Activated CD4-positive, alpha-beta T cell treated with anti-CD3 and anti-CD28 coated beads, Interleukin-2, amount 50 U/mL, for 48 hours (primary cell): ENCODE measurements at places on chromosomes 4 and X.

DNA sequence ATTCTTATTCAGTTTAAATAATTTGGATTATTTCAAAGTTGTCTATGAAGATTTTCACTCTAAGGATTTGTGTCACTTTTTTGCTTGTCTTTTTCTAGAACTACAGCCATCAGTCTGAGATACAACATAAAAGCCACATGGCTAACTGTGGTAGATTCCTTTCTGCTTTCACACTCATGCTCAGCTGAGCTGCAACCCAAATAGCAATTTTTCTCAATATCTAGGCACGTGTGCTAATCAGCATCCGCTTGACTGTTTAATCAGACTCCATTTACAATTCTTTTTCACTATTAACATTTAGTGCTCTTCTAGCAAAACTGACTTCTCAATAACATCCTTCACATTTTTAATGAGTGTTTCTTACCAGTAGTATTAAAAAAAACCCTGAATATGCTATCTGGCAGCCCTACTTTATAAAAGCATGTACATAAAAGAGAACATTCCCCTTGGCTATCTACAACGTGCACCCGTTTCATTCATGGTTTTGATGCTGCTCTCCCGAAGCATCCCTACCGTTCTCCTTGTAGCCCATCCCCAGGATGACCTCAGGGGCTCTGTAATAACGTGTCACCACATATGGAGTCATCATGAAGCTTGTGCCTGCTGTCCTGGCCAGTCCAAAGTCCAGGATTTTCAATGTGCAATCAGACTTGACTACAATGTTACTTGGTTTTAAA lies 259.2 kb downstream of the MAPK10 start:
- no peak for DNase-seq

DNA sequence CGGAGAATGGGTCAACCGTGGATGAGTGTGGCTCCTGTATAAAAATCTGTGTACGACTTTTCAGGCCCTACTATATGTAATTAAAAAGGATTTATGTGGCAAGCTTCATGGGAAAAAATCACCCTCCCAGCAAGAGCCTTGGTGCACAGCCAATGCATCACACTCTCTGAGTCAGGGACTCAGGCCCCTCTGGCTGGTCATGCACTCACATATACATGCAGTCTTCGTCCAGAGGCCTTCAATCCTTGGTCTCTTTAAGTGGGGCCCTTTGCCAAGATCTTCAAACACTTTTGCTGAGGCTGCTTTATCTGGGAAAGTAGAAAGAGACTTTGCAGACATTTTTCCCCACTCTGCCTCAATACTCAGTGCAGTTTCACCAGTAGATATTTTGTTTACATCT lies 311.4 kb upstream of the FSTL5 start:
- DNase-seq = no peak

DNA sequence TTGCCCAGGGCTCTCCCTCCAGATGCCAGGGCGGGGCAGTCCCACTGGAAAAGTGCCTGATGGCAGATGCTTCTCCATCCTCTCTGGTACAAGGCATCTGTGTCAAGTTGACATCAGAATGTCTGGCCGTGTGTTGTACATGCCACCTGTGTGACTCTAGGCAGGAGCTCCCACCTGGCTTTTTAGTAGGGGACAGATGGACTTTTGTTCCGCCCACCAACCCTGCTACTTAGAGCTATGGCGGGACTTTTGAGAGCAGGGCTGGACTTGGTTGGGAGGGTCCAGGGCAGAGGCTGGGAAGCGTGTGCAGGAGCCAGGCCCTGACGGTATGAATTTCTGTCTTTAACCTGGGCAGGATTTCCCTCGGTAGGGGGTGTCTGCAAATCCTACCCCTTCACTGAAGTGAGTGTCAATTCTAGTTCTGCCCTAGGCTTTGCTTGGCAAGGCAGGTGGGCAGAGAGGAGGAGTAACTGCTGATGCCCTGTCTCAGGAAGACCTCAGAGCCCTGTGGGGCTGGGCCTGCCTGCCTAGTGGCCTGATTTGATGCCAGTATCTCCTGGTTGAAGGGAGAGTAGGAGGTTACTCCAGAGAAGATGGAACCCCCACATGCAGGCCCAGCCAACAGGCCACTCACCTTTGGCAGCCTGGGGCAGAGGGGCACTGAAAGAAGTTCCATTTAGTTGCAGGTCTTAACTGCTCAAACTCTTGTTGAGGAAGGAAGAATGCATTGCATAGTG lies 99.1 kb downstream of the PJA1 start:
- no peak for DNase-seq

DNA sequence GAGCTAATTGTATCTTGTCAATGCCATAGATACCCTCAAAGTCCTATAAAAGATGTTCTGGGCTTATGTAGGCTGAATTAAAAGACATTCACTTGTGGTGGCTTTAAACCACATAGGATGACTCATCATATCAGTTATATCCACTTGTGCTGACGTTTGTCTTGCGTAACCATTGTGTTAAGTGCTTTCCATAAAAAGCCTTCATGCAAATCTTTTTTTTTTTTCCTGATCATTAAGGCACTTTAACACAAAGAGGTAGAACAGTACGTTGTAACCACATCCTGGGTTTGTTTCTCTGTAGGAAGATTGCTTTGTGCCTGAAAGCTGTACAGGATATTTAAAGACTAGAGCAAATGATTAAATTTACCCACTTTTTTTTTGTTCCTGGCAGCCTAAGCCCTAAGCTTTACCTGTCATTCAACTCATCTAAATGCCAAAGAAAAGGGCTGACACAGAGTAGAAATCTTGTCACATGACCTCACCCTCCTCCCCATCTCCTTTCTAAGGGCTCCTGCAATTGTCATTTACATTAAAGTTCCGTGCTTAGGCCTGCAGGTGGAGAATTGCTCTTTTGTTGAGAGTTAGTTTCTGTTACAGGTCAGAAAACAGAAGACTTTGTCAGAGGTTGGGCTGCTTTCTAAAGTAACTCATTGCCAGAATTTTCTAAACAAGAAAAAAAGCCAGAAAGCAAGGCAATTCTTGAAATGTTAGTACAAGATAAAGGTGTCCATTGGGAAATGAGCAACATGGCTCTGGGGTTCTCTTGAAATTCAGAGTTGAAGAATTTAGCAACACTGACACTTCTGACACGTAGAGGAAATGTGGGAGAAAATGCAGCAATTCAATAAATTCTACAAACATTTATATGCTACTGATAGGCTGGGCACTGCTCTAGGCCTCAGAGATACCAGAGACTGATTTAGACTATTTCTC lies 555.6 kb downstream of the PPARGC1A start:
- no peak for DNase-seq

DNA sequence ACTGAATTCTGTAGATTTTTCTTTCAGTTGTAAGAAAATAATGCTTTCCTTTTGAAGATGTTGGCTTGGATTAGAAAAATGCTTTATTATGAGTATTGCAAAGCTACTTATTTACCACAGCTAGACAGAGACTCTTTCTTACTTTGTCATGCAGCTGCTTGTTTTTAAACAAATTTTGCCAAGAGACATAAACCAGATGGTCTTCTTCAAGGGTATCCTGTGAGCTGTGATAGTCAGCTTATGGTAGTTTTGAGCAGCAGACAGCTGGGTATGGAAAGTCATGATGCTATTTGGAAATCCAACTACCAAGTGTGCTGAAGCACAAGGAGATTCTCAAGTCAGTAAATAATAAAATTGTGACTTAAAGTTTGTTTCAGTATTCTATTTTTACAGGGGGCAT lies 941.5 kb downstream of the DMD start:
- DNase-seq = no peak

DNA sequence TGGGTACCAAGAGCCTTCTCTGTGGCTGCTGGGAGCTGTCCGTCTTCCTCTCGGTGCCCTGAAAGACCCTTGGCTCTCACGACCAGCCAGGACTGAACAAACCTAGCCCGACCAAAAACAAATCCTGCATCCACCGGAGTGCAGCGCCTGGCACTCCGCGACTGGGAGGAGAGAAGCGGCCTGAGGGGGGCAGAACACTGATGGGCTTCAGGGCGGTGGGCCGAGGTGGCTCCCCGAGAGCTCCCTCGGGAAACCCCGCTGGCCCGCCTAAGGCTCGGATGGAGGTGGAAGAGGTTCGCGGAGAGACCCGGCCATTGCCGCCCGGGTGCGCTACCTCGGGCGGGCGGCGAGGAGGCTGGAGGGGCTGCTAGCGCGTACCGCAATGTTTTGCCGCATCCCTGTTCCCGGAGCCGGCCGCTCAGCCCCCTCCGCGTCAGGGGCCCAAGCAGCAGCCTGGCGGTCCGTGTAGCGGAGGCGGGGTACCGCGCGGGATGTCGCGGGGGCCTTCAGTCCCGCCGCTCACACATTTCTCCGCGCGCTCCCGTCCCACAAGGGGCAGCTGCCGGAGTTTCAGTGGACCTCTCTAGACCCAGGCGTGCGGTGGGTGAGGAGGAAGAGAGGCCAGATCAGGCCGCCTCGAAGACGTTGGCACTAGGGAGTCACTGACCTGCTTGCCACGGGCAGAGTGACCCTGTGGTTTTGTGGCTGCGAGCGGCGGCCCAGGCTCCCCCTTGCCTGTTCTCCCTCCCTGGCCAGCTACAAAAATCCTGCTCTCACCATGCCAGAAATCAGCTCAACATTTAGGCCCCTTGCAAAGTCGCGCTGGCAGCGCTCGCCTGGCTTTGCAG lies 2.2 kb downstream of the SLITRK4 start:
- DNase-seq = no peak

- no peak for DNase-seq
Observed at GRCh38 chr4:6527683-6528595, 47.0 kb upstream of the MAN2B2 start.

DNA sequence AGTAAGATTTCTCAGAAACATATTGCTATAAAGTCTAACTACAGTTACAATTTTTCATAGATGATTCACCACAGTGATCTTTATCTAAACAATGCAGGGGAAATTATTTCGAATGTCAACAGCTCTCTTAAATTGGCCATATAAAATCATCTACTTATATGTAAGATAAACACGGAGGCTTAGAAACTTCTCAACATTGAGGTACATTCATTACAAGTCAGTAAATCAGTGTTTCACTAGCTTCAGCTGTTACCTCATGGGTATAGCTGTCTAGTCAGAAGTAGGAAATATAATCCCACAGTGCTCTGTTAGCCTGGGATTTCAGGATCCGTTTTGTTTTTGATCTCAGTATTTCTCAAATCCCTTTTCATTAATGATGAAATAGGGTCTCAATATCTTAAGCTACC lies 43.2 kb downstream of the PCDH7 start:
- DNase-seq = no peak

- no peak for DNase-seq
Observed at GRCh38 chr4:65646136-65646535, 24.2 kb downstream of the EPHA5 start.

- DNase-seq = no peak
Observed at GRCh38 chrX:2263203-2263602, 237.6 kb downstream of the DHRSX start.

DNA sequence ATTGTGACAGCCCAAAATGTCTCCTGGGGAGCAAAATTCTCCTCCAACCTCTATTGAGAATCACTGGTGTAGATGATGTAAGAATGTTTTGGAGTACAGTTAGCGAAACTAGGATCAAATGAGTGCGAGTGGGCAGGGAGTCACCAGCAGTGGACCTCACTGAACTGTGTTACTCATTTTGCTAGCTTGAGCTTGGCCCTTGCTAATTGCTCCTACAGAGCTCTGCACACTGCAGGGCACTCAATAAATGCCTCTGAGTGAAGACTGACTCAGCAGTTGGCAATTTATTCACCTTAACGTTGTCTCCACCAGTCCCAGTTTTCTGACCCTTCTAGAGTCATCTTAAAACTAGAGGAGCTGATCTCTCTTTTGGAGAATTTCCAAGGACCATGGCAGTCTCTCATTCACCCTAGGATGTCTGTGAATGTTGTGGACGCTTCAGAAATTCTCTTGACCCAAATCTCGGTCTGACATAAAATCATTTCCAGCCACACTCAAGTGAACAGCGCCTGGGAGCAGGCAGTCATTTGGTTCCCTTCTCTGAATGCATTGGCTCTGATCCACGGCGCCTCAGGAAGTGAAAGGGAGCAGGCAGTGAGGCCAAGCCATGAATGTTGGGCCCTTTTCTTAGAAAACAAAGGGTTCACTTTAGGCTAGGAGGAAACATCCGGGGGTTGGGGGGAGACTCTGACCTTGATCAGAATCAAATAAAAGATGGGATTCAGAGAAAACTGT lies 148.1 kb downstream of the NWD2 start:
- DNase-seq = no peak

DNA sequence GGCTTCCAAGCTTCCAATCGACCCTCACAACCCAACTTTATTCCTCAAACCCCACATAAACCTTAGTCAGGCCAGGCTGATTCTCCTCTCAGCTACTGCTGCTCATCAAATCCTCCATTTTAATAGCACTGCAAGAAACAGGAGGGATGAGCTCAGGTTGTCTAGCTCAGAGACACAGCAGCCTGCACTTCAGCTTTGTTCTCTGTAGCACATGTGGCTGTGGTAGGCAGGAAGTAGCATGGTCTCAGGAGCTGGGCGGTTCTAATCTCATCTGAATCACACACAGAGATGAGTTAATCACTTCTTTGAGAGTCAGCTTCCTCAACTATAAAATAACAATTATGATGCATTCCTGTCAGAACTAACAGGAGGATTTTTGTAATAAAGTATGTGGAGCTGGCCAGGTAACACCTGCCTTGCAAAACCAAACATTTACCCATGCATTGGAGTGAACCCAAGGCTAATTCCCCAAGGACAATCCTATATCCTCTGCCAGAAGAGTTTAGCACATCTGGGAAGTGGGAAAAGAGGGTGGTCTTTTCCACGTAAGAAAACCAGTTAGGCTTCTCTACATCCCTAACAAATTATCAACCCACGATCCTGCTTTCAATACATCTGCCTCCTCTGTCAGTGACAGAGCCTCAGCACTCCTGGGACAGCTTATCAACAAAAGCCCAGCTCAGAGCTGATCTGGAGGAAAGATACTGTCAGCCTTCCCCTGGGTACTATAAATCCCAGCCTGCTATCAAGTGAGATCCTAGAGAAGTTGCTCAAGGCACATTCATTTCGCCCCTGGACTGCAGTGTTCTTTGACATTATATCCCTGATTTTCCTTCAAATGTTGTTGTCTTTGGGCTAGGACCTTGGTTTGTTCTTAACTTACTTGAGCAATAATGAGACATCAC lies 32.8 kb downstream of the ELOVL6 start:
- DNase-seq = peak; percentile 59

GRCh38 chr4:85812776-85813175 lies 337.8 kb downstream of the ARHGAP24 start:
- no peak for DNase-seq

DNA sequence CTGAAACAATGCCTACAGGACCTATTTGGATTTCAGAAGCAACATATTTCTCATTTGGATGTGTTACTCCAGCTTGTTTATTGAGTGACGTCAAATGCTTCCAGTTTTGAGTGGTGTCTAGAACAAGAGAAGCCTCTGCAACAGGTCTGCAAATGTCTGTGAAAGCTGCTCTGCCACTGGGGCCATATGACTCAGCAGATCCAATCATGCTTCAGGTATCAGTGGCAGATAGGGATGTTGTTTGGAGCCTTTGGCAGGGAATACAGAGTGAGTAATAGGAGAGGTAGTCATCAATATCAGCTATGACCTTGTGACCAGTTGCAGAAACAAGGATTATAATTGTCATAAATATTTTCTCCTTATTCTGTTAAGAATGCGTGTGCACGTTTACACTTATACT lies 141.1 kb upstream of the ZXDA start:
- no peak for DNase-seq
